ENCODE measurements at places on chromosomes 16 and 17.

- no peak for DNase-seq
Measured at GRCh38 chr16:66161942-66162341, 204.5 kb upstream of the CDH5 start.

DNA sequence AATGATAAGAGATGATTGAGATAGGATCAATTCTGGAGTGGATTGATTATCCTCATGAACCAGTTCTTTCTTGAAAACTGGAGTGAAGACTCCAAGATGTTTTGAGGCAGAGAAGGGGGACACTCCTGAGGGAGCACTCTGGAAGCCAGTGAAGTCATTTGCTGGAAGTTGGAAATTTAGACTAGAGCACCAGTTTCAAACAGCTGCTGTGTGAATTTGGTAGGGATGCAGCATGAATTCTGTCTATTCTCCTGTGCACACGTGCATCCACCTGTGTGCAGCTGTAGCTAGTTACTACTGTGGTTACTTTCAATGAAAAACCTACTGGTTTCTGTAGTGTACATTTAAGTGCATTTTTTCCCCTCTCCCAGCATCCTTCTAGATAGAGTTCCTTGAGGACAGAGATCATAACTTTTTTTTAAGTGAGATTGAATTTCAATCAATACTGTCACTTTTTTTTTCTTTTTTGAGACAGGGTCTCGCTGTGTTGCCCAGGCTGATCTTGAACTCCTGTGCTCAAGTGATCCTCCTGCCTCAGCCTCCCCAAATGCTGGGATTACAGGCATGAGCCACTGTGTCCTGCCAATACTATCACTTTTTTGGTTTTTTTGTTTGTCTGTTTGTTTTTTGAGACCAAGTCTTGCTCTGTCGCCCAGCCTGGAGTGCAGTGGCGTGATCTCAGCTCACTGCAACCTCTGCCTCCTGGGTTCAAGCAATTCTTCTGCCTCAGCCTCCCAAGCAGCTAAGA lies 65.9 kb downstream of the TUBD1 start:
- no peak for DNase-seq

- DNase-seq, result no peak
Measured at GRCh38 chr16:66197668-66198278, 168.7 kb upstream of the CDH5 start.

DNA sequence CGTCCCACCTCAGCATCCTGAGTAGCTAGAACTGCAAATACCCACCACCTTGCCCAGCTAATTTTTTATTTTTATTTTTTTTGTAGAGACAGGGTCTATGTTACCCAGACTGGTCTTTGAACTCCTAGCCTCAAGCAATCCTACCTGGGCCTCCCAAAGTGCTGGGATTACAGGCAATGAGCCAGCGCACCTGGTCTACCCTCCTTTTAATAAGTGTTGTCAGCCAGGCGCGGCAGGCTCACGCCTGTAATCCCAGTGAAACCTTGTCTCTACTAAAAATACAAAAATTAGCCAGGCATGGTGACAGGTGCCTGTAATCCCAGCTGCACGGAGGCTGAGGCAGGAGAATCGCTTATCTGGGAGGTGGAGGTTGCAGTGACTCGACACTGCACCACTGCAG lies 19.3 kb downstream of the RFFL start:
- DNase-seq, result no peak

DNA sequence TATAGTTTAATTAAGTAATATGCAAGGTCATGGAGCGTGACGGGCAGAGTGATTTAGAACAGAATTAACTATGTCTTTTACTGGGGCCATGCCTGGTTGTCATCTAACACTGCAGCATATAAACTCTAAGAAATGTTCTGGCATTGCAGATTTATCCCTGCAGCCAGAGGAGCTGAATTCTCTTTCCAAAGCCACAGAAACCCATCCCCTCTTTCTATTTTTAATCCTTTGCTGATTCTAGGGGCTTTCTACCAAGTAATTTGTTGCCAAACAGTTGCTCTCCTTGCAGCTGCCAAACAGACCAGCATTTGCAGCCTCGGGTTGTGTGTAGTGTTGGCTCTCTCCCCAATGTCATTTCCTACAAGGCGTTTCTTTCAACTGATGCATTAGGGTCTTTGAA lies 243.2 kb upstream of the MON1B start:
- DNase-seq, result peak; percentile 14

GRCh38 chr17:76735586-76736348 lies 1.4 kb downstream of the SRSF2 start:
- DNase-seq, result no peak
